NCI-H2029 (cell line): ENCODE measurements at places on chromosomes 4 and X.
A peak's percentile ranks its signal among the peaks of the same experiment; 100 is the strongest.

DNA sequence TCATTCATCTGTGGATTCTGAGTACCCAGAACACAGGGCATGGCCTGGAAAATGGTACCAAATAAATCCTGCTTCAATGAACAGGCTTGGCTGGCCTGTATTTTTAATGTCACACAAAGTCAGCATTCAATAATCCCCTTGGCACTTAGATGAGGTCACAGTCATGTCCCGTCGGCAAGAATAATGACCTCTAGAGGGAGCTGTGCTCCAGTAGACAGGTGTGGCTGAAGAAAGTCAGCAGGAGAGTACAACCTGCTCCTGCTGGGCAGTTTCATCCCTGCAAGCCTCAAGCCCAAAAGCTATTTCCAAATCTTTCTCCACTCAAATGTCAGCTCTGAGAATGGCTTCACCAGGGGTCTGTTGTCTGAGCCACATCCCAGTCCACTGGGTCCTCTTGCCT lies 404.0 kb upstream of the F9 start:
- peak; percentile 1 for DNase-seq

DNA sequence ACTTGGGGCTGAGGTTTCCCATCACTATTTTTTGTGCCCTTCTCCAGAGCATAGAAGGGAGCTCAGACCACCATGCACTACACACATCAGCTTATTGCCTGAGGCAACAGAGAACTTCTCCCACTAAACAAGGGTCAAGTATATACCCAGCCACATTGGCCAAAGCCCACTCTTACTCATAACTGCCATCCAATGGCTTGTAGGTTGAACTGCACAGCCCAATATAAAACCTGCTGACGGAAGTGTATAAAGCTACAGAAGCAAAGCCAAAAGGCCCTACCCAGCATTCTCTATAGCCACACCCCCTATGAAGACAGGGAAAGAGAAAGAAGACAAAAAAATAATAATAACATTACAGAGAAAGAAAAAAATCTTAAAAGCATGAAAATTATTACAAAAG lies 139.7 kb downstream of the LRBA start:
- DNase-seq, result no peak

DNA sequence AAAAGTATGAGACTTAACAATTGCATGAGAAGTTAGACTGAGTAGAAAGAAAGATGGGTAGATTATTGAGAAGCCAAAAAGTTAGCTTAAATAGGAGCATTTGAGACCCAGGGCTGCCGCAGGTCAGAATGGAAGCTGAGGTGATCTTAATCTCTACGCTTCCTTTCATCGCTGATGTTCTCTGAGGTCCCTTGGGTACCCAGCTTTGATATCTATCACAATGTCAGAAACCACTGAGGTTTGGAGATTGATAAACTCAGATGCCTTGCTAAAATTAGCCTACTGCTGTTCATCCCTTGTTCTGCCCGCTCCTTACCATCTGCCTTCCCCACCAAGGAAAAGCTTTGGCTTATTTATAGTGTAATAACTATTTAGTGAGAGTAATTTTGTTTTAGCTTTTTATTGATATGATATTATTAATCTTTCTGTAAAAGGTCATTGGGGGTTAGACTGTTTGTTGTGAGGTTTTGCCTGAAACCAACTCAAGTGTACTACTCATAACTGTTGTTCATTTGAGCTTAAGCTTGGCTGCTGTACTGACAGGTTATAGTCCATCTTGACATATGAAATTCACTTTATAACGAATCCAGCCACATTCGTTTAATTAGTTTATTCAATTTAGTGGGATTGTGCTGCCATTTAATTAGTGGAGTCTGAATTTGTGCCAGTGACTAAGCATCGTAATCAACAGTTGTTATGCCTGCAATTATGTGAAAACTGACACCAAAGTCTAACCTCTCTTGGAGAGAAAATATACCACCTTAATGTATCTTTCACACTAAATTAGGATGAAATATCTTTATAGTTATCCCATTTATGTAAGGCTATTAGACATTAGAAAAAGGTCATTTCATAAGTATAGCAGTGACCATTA lies 15.1 kb downstream of the MCUB start:
- no peak for DNase-seq

DNA sequence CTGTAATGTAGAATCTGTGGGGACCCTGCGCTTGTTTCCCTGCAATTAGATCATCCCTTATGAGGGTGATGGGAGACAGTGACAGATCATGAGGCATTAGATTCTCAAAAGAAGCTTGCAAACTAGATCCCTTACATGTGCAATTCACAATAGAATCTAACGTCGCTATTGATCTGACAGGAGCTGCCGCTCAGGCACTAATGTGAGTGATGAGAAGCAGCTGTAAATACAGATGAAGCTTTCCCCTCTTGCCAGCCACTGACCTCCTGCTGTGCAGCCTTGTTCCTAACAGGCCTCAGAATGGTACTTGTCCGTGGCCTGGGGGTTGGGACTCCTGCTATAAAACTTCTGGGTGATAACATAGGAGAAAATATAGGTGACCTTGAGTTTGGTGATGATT lies 1076.8 kb downstream of the PDHA2 start:
- no peak for DNase-seq

DNA sequence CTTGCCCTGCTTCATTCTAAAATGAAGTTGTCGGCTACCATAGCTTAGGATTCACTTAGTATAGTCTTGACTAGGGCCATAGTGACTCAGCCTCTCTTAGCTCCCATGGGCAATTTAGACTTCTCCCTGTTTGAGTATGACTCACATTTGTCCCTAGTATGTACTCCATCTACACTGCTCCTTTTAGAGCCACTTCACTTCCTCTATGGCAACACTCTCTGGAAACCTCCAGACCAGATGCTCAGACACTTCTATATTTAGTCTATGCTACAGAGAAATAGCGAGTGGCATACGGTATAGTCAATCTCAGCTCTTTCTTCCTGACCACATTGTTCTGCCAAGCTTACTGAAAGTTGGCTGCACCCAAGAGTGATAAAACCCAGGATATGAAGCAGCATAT lies 11.2 kb downstream of the MEPE start:
- no peak for DNase-seq

- peak; percentile 76 for DNase-seq
Observed at GRCh38 chr4:37648084-37648817, 37.9 kb downstream of the RELL1 start.

GRCh38 chrX:11464836-11465463 lies 171.7 kb downstream of the AMELX start:
- no peak for DNase-seq

DNA sequence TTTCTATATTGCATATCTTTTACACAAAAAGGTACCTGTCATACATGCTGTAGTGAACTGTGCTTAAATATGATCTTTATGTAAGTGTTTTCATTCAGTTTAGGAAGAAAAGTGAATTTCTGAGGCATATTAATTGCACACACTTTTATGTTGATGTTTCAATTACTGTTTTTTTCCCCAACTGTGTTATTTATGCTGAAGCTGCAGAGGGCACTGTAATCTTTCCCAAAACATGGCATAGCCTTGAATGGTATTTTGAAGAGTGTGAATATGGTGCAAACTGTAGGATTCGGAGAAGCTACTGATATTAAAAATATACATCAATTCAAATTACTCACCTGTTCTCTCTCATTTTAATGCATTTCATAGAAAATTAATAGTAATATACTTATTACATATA lies 6.0 kb upstream of the CENPE start:
- DNase-seq, result no peak

DNA sequence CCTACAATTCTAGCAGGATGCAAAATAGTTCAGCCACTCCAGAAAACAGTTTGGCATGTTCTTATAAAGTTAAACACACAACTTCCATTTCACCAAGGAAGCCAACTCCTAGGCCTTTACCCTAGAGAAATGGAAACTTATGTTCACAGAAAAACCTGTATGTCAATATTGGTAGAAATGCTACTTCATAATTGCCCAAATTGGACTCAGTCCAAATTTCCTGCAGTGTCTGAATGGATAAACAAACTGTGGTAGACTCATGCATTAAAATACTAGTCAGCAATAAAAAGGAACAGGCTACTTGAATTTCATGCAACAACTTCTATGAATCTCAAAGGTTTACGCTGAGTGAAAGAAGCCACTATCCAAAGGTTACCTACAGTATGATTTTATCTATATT lies 1738.8 kb upstream of the IGFBP7 start:
- DNase-seq, result peak; percentile 12

- DNase-seq, result no peak
Observed at GRCh38 chrX:107522901-107523300, 73.4 kb downstream of the FRMPD3 start.

GRCh38 chrX:17374619-17375366 lies at the start of gene NHS:
TSS of gene NHS (plus strand) at chrX:17375200. CDS start at chrX:17375758, 558 bp downstream.
- no peak for DNase-seq

DNA sequence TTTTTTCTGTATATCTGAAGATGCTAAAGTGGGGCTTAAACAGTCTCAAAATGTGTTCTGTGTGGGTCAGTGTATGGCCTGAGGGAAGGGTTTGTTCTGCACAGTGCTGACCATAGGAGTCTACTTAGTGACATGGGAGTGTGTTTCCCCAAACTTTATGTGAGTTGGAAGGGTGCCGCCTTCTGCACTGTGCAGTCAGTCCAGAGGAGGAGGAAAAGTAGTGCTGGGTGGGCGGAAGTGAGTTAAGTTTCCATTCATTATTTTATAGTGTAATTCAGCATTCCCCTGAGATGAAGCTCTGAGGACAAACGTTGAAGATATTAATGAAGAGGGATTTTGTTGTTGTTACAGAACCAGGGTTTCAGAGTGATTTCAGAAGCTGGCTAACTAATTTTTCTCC lies 2.9 kb downstream of the CHST7 start:
- DNase-seq, result no peak
